ENCODE measurements at places on chromosomes 2 and 18. TPM values are rescaled to one million over a fixed set of nuclear protein-coding genes. Genes with fewer than 3 reads are reported as not detected.

The REG3G gene
- not detected for total RNA-seq

DNA sequence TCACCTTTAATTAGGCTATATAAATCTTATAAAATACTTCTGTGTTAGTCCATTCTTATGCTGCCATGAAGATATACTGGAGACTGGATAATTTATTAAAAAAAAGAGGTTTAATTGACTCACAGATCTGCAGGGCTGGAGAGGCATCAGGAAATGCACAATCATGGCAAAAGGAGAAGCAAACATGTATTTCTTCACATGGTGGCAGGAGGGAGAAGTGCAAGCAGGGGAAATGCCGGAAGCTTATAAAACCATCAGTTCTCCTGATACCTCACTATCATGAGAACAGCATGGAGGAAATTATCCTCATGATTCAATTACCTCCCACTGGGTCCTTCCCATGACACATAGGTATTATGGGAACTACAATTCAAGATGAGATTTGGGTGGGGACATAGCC, 504.4 kb downstream of the RIT2 start:
- H3K36me3 ChIP-seq = no peaks in the 10 kb centered on the region
- H3K27me3 ChIP-seq = no peaks in the 10 kb centered on the region
- no peak for DNase-seq
- no peak overlapping the region for H3K27ac ChIP-seq

The UPP2 gene
- total RNA-seq = not detected

- H3K27ac ChIP-seq = no peak overlapping the region
- no peak overlapping the region for H3K4me3 ChIP-seq
Observed at GRCh38 chr2:205865056-205865455, 182.8 kb downstream of the NRP2 start.

The RMC1 gene
- 29.7 TPM for total RNA-seq
